Chondrocyte (in vitro differentiated cells): ENCODE measurements at places on chromosomes 12 and 14. TPM values are rescaled to one million over a fixed set of nuclear protein-coding genes. Genes with fewer than 3 reads are reported as not detected.

DNA sequence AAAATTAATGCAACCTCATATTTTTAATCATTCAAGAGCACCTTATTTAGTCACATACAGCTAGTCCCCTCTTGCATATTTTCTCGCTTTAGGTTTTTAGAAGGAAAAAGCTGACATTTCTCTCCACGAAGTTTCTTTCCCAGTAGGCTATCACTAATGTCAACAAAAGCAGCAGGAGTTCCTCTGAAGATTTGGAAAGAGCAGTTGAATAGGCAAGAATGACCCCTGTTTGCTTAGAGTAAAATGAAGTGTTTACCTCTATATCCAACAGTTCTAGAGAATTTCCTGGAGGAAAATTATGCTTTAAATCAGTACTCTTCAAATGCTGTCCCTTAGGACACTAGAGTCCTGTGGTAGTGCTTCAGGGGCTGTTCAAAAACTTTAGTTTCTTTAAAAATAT lies 188.1 kb upstream of the PRKD1 start:
- H3K4me3 ChIP-seq, result no peak overlapping the region
- H3K27ac ChIP-seq, result no peak overlapping the region
- no peaks in the 10 kb centered on the region for H3K36me3 ChIP-seq
- no peaks in the 10 kb centered on the region for H3K4me1 ChIP-seq

GRCh38 chr12:125254856-125255255 lies 189.6 kb downstream of the AACS start:
- H3K4me3 ChIP-seq, result no peak overlapping the region
- H3K4me1 ChIP-seq, result no peaks in the 10 kb centered on the region
- no peak overlapping the region for H3K27ac ChIP-seq

DNA sequence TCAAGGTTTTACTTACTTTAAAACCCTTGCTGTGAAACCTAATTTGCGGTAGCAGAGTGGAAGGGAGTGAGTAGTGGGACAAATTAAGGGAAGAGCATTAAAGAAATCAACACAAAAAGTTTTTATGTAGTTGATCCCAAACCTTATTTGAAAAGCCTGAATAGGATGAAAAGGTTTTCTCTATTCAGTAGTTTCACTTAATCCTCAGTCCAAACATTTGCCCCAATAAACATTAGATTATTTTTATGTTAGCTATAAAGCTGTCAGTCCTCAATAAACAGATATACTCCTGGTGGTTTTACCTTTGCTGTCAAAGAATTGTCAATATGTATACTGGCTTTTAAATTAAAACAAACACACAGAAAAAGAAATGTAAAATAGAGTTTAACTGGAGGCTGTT lies 136.0 kb downstream of the PAX9 start:
- DNase-seq, result no peak
- H3K27me3 ChIP-seq, result peaks cover 35% of the 10 kb centered on the region
- H3K4me1 ChIP-seq, result no peaks in the 10 kb centered on the region

Gene RDH12
- total RNA-seq, result not detected in 3 replicates
